ENCODE measurements at places on chromosomes 7 and 10.
A peak's percentile ranks its signal among the peaks of the same experiment; 100 is the strongest.

GRCh38 chr7:137636376-137636775 lies 210.4 kb downstream of the DGKI start:
- DNase-seq, result peak; percentile 14

- DNase-seq, result peak; percentile 55
Measured at GRCh38 chr10:47076949-47077361, 165.7 kb downstream of the PTPN20 start.

DNA sequence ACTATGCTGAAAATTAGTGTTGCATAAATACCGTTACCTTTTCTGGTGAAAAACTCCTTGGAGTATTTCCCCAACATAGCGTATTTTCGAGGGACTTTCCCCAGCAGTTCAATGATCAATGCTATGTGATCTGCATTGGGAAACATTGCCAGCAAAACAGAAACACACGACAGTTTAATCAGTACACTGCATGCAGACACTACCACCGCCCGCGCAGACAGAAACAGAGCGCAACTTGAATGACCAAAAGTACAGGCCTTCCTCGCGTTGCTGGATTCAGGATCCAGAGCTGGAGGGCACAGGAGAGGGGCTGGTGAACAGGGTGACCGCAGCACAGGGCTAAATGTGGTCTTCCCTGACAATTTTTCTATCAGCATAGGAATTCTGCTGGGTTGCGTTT lies 111.7 kb downstream of the KMT2E start:
- DNase-seq, result no peak

DNA sequence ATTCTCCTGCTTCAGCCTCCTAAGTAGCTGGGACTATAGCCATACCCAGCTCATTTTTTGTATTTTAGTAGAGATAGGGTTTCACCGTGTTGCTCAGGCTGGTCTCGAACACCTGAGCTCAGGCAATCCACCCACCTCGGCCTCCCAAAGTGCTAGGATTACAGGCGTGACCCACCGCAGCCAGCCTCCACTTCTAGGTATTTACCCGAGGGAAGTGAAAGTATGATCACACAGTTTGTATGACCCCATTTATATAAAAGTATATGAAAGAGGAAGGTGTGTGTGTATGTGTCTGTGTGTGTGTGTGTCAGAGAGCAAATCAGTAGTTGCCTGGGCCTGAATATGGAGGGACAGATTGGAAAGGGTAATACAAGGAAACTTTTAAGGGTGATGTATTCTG lies 2.0 kb upstream of the PURB start:
- no peak for DNase-seq

DNA sequence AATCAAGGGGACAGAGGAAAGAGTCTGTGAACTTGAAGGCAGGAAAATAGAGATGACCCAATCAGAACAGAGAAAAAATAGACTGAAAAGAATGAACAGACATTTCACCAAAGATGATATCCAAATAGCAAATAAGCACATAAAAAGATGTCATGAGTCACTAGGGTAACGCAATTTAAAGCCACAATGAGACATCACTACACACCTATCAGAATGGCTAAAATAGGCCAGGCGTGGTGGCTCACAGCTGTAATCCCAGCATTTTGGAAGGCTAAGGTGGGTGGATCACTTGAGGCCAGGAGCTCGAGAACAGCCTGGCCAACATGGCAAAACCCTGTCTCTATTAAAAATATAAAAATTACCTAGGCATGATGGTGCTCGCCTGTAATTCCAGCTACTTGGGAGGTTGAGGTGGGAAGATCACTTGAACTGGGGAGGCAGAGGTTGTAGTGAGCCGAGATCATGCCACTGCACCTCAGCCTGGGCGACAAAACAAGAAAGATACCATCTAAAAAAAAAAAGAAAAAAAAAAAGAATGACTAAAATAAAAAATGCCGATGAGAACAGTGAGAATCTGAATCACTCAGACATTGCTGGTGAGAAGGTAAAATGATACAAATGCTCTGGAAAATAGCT lies 100.9 kb downstream of the LHPP start:
- DNase-seq, result no peak

- DNase-seq, result no peak
Measured at GRCh38 chr7:69844264-69844868, 246.1 kb downstream of the AUTS2 start.

DNA sequence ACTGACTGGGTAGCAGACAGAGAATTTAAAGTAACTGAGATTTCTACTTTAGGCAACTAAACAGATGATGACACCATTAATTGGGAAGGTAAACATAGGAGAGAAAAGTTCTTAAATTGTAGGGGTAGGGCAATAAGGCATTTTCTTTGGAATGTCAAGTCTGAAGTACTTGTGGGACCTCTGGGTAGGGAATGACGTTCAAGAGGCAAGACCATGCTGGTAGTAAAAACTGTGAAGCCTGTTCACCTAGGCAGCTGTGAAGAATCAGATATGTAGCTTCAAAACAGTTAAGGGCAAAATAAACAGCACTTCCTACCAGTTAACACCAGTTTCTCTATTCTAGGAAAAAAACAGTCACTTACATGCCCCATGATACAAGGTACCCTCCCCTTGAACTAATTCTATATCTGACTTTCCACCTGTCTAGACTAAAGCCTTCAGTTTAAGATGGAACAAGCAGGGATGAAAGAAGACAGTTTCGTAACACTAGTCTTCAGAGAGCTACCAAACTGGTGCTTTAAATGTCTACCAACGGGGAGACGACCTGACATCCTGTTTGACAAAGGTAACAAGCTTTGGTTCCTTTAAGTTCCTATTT lies 63.1 kb upstream of the KCNIP2 start:
- no peak for DNase-seq

GRCh38 chr10:114829160-114829909 lies 7.8 kb downstream of the FHIP2A start:
- no peak for DNase-seq

DNA sequence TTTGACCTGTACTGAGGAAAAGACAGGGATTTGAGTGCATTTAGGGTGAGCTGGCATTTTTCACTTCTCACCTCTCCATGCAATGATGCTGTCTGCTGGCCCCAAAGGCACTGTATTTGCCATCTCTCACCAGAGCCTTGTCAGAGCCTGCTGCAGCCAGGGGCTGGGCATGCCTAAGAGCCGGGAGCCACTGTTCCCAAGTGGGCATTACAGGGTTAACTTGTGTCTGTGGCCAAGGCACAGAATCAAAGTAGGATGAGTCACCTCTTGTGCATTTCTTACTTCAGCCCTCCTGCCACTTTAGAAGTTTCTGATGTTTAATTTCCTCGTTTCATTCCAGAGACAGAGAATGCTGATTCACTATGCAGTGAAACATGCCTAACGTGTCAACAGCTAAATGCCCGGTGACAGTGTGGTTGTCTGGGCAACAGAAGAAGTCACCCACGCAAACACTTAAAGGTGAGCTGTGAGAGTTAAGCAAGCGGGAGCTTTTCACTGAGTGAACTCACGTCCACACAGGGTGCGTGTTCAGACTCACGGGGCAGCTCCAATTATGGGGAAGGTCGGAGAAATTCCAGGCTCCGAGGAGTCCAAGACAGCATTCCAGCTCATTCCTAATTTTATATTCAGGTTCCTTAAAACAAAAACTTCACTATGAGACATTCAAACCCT lies 57.1 kb upstream of the IGFBP3 start:
- peak; percentile 96 for DNase-seq

- no peak for DNase-seq
Measured at GRCh38 chr7:55973747-55974250, 9.4 kb downstream of the NIPSNAP2 start.

GRCh38 chr10:29838539-29838938 lies 203.8 kb upstream of the SVIL start:
- no peak for DNase-seq

- no peak for DNase-seq
Measured at GRCh38 chr7:71627651-71628050, 495.7 kb downstream of the GALNT17 start.

GRCh38 chr7:142111499-142111898 lies at the start of gene MGAM2:
TSS of gene MGAM2 (plus strand) at chr7:142111718. CDS start at chr7:142116874, 5,156 bp downstream.
- no peak for DNase-seq

- no peak for DNase-seq
Measured at GRCh38 chr7:17758008-17758407, 182.3 kb downstream of the SNX13 start.

DNA sequence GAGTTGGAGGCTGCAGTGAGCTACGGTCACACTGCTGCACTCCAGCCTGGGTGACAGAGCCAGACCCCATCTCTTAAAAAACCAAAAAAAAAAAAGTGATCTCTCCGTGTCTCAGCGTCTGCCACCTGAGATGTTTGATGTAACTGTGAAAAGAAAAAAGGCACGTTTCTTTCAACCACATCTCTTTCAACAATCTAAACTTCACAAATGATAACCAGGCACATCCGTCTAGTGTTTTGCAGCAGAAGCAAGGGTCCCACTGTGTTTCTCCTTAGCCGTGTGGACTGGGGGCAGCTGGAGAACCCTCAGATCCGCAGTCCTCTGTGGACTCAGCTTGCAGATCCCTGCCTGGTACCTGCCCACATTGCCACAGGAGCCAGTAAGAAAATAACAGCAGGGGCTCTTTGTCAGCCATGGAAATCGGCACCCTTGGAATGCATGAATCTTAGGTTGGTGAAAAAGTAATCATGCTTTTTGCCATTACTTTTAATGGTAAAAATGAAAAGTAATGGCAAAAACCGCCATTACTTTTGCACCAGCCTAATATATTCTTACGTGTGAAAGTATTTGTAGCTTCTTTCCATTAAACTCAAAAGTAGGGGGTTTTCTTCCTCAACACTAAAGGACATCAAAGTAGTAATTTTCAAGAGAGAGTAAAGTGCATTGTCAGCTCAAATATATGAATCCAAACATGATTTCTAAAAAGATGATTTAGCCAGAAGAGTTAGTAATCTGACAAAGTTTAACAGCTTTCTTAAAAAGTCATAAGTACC lies 276.5 kb downstream of the CCDC3 start:
- DNase-seq, result no peak

DNA sequence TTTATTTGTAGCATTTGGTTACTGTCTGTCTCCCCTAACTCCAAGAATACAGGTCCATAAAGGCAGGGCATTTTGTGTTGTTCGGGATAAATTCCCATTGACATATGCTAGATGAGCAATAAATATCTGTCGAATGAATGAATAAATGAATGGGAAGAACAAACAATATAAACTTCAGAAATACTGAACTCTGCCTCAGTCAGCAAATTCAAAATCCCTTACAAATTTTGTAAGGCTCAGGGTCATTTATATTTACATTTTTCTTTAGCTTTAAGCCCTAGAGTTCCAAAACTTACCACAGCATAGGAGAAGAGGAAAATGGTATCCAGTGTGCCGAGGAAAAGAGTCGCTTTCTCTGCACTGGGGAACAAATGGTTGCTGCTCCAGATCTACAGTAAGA lies 29.0 kb downstream of the SLC37A3 start:
- DNase-seq, result no peak

Measured in EL (cell line).